ENCODE measurements at places on chromosomes 7 and 10. TPM values are rescaled to one million over a fixed set of nuclear protein-coding genes. Genes with fewer than 3 reads are reported as not detected.

Gene KNDC1
- 4.2 TPM for polyA plus RNA-seq

Gene RBM20
- polyA plus RNA-seq, result 2.6 TPM

Gene PRPS1L1
- polyA plus RNA-seq, result not detected

Gene RAMP3
- 13.9 TPM for polyA plus RNA-seq

Gene TMEM130
- polyA plus RNA-seq, result 6.6 TPM

Gene SOSTDC1
- polyA plus RNA-seq, result 58.6 TPM

Gene ZNF804B
- 0.43 TPM for polyA plus RNA-seq

Gene AMPH
- polyA plus RNA-seq, result 17.4 TPM

Gene ALOX5
- polyA plus RNA-seq, result 3.9 TPM

Gene CPXM2
- 6.4 TPM for polyA plus RNA-seq

Gene FXYD4
- polyA plus RNA-seq, result not detected

Gene PPP3CB
- 65.5 TPM for polyA plus RNA-seq

Gene CCDC172
- polyA plus RNA-seq, result not detected

Gene GLI3
- polyA plus RNA-seq, result 13.5 TPM

Gene SPDYE18
- polyA plus RNA-seq, result 0.61 TPM

Gene PRXL2A
- 124 TPM for polyA plus RNA-seq

Gene TRDMT1
- polyA plus RNA-seq, result 9.4 TPM
